ENCODE measurements at places on chromosomes 5 and 9.

DNA sequence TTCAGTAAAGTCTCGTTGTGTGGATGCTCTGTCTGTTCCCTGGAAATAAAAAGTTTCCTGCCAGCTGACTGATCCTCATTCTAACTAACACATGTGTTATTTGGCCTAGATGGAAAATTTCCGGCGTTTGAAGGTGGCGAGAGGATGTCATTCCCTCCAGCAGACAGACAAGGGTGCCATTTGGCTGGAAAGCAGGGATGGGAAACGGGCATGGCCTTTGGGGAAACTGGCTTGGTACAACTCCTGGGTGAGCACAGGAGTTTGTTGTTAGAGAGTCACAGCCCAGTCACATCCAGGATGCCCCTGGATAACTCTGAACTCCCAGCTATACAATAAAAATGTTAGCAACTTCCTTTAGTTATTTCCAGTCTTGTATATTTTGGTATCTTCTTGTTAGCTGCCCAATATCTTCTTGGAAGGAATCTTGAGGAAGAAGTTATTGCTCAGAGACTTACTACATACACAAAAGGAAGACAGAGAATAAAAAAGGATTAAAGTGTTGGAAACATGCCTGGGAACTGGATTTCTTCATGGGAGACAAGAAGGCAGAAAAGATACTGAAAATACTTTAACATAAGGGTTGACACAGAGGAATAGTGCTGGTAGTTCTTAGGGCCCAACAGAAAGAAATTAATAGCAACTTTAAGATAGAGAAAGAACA, 41.9 kb downstream of the TEK start:
- DNase-seq, result no peak

- no peak for DNase-seq
Observed at GRCh38 chr9:95005278-95006143, 279.0 kb downstream of the AOPEP start.

DNA sequence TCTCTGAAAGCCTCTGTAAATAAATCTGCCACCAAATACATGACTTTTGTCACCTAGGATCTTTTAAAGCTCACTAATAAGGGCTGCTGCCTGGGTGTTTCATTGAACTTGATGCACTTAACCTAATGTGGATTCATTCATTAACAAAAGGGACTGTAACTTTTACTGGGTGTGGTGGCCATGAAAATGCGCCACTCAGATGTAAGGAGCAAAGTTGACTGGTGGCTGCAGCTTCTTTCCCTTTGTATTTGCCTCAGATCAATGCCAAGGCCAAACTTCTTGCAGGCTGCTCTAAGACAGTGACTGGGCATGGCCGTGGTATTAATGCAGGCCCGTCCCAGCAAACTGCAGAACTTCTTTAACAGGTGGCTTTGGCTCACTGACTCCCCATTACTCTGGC, 22.9 kb downstream of the FAM240B start:
- DNase-seq, result no peak

- no peak for DNase-seq
Observed at GRCh38 chr5:168935183-168935582, 356.0 kb upstream of the PANK3 start.

DNA sequence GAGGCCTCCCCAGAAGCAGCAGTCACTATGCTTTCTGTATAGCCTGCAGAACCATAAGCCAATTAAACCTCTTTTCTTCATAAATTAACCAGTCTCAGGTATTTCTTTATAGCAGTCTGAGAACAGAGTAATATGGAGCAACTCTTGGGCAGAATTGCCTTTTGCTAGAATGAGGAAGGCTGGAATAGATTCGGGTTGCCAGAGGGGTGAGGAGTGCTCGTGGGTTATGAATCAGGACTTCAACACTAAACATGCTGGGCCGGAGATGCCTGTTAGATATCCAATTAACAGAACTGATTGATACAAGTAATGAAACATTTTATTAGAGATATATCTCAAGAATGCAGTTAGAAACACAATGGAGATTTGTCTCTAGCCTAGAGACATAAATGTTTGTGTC, 140.9 kb upstream of the MAP3K1 start:
- DNase-seq, result no peak

DNA sequence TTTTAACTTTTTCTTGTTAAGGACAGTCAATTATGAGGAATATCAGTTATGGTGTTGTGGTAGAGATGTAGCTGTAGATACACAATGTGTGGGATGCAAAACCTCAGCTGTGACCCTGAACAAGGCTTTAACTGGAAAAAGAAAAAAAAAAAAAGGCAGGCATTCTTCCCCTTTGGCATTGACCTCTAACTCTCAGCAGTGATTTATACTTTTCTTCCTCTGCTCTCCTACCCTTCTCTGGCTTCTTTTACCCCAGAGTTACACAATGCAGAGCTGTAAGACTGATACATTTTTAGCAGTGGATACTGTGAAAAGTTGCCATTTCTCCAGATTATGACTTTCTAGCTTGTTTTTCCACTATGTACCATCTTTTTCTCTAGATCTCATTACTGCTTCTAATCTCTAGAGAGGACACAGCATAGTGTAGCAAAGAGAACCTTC, 2.0 kb downstream of the CTNNAL1 start:
- no peak for DNase-seq

- no peak for DNase-seq
Observed at GRCh38 chr5:151811593-151812321, 40.0 kb downstream of the G3BP1 start.

- DNase-seq, result no peak
Observed at GRCh38 chr5:144072518-144072927, 97.9 kb downstream of the YIPF5 start.

DNA sequence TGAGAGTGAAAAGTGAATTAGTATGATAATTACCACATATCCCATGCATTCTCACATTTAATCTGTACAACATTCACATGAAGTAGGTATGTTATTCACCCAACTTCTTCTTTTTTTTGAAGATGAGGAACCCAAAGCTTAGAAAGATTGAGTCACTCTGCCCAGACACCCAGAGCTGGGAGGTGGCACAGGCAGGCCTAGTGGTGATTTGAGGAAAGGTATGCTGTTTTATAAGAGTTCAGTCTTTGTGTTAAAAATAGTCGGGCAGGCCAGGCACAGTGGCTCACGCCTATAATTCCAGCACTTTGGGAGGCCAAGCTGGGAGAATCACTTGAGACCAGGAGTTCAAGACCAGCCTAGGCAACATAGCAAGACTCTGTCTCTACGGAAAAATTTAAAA, 285.3 kb downstream of the NR3C1 start:
- DNase-seq, result no peak

DNA sequence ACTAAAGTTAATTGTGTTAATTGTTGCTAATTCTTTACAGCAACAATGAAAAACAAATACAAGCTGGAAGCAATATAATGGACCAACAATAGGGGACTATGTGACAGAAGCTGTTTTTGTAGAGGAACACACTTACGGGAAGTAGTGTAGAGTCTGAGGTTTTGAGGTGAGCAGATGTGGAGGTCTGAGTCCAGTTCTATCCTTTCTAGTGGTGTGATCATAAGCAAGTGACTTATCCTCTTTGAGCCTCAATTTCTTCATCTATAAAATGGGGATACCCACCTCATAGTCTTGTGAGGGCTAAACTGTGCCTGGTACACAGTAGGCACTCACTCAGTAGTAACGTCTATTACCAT, 28.3 kb downstream of the ALG2 start:
- no peak for DNase-seq

DNA sequence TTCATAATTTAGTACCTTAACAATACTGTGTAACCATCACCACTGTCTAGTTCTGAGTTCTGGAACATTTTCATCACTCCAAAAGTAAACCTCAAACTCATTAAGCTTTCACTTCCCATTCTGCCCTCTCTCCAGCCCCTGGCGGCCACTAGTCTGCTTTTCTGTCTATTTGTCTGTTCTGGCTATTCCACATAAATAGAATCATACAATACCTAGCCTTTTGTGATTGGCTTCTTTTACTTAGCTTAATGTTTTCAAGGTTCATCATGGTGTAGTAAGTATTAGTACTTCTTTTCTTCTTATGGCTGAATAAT, 138.7 kb downstream of the RAPGEF6 start:
- no peak for DNase-seq

DNA sequence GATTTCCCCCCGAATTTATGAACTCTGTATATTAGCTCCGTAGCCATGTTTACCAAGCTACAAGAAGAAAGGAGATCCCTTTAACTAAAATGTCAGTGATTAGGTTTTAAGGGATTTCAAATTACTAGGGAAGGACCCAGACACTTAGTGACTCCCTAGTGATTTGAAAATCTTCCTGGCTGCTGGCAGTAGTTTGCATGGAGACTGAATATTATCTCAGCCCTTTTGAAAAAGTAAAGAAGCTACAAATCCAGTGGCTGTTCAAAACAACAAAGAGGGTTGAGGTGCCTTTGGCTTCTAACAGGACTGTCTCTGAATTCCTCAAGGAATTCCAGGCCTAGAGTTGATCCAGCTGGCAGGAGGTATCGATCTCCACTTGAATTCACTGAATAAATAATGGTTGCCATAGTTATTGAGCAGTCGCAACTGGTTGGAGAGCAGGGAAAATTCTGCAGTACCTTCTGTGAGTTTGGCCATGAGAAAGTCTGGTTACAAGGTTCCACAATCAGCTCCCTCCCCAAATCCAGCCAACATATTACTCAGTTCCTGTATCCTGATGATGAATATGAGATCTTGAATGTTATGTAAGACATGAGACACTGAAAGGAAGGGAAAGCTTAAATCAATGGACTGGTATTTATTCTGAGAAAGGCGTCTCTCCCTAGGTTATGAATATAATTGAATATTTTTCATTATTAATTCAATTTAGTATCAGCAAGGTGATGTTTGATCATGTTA, 37.7 kb downstream of the NR4A3 start:
- DNase-seq, result no peak

GRCh38 chr9:97563458-97564135, 62.1 kb downstream of the TMOD1 start:
- DNase-seq, result no peak

GRCh38 chr9:137968235-137968634, 90.7 kb downstream of the CACNA1B start:
- DNase-seq, result no peak
